Right hindlimb (tissue), 1 donor: ENCODE measurements at places on chromosomes 4 and X.
A peak's percentile ranks its signal among the peaks of the same experiment; 100 is the strongest.

DNA sequence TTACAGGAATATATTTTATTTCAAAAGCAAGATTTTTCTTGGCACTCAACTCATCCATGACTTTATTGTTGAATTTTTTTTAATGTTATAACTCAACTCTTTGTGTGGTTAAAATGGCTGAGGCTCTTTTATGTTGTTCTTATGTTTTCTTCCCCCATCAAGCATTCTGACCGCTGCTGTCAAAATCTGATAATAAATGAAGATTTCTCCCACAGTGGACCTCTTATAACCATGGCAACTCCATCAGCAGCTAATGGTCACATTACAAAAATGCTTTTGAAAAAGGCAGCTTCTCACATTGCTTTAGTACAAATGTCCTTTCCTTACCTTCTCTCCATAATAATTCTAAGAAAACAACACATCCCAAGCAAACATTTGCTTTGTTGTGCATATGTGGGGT is 96.0 kb upstream of the ATOH1 start:
- DNase-seq = no peak

DNA sequence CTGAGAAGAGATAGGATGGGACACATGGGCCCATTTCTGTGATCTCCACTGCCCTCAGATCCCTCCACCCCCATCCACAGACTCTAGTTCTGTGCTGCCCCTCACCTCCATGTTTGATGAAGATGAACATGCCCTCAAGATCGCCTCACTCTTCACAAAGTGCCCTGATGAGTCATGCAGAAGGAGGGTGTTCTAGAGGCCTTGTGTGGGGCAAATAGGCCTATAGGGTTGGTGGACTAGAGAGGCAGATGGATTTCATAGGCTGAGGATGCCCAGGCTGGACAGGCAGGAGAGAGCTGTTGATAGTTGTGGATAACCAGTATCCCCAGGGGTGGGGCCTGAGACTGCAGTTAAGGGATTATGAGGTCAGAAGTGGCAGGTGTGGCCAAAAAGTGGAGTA is at the start of gene CXorf65:
Gene CXorf65, minus strand, starts transcription at position 314 of the 400 bp plus-strand sequence. Its CDS starts 184 bp downstream, at position 130.
- no peak for DNase-seq

DNA sequence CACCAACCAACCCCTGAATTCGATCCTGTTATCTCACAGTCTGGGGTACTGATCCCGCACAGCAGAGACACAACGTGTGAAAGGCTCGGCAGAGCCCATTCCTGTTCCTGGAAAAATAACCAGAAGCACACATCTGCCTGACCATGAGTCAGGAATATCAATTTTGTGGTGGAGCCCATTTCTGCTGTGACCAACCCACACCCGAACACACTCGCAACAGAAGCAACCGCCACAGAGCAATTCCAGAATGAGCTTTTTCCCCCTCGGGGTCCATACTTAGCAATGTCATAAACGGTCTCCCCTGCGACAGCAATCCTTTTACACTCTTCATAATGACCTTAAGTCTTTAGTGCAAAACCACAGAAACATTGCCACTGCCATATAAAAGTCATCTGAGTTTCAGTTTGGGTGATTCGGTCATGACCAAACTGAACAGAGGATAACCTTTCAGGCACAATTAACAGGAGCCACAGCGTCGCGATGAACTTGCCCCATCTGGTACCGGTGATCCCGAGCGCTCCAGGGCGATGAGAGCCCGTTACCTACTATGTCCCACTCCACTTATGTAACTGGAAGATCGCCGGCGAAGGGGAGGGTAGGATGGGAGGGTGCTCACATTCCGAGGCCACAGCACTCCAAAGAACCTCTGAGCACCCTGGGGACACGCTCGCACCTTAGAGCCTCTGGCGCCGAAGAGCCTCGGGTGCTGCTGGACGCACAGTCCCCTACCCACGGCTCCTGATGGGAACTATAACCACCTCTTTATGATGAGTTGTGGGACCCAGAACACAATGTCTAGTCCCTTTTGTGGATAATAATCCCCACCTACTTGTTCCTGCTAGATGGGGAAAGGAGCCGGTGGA is 1.1 kb downstream of the MECP2 start:
- no peak for DNase-seq

- no peak for DNase-seq
Observed at GRCh38 chrX:102728646-102729045, 8.1 kb downstream of the GPRASP3 start.

GRCh38 chr4:112888622-112889021 is 160.8 kb upstream of the ANK2 start:
- DNase-seq = no peak

- no peak for DNase-seq
Observed at GRCh38 chr4:72843466-72843865, 226.1 kb downstream of the COX18 start.

GRCh38 chr4:56426273-56426672 is 9.1 kb downstream of the PPAT start:
- no peak for DNase-seq

DNA sequence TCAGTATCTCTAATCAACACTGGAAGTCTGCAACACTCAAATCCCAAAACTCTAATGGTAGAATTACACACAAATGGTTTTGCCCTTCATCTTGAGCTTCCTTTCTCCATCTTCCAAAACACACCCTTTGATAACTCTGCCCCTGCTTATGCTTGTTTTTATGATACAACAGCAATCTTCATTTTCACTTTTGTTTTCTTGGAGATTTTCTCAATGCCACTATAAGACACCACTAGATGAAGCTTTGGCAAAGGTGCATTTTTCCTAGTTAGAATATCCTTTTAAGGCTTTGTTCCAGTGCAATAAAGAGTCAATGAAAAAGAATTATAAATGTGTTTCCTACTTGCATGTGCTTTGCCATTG is 472.4 kb upstream of the NWD2 start:
- DNase-seq = no peak

DNA sequence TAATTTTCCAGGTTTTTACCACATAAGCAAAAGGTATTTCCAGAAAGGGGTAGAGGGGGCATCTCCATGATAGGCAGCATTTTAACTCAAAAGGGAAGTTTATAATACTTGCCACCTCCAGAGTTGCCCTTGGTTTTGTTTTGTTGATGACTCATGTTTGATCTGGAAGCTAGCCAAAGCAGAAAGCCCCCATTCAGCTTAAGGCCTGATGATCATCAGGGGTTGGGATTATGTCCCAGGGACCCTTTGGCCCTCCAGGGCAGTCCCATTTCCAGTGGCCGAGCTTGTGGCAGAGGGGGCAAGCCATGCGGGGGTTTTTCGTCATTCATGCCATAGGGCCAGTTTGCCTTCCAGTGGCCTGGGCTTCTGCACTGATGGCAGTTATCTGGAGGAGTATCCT is 143.0 kb upstream of the PLAC1 start:
- DNase-seq = no peak

GRCh38 chr4:65050786-65051185 is 619.5 kb downstream of the EPHA5 start:
- no peak for DNase-seq

DNA sequence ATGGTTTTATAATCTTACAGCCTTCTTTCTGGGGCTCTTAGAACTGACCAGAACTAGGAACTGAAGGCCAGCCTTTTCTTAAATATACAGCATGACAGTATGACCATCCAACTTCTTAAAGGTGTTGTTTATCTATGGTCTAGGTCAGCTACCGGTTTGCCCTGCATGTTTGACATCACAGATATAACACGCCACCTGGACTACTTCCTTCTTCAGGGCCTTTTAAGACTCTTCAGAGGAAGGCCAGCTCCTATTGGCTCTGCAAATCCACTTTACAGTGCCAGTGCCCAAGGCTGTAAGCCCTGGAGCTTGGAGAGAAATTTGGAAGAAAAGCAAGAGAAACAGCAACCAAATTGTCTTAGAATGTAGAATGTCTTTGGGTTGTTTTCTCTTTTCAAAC is 185.5 kb downstream of the MGST2 start:
- no peak for DNase-seq

GRCh38 chr4:76654791-76655190 is 219.8 kb downstream of the SHROOM3 start:
- DNase-seq = no peak

DNA sequence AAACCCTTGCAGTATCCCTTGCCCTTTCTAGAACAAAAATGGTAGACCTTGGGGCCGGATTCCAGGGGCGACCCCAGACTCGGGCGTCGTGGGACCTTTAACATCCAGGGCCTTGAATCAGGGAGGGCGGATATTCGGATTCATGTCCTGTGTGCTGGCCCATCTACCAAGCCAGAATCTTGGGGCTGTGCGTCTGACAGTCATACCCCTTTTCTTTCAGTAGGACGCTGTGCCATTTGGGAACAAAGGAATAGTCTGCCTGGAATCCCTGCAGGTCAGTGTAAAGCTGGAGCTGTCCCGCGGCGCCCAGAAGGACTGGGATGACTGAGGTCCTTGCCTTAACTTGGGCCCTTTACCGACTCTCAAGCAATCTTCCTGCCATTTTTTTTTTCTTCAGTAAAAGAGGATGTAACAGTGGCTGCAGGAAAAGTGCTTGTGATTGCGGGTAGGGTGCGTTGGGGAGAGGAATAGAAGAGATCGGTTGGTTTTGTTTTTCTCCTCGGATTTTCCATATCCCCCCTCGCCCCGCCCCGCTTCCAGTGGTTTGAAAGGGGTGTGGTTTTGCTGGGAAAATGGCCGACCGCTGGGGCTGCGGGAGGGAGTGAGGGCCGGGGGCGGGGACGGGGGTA is 518 bp downstream of the ARMCX1 start:
- peak; percentile 81 for DNase-seq

DNA sequence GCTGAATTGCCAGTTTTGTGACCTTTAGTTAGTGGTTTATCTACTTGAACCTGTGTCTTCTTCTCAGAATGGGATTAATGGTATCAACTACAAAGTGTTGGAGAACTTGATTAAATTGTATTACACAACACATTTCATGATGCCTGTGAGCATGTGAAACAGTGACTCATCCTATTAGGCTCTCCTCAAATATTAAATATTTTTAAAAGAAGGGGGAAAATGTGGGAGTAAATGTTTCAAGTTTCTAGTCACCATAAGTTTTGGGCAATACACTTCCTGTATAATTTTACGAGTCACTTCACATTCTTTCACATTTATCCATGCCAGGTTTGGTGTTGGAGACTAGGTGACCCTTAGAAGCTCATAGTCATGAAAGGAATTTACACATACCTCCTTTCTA is 147.0 kb downstream of the HS3ST1 start:
- no peak for DNase-seq

DNA sequence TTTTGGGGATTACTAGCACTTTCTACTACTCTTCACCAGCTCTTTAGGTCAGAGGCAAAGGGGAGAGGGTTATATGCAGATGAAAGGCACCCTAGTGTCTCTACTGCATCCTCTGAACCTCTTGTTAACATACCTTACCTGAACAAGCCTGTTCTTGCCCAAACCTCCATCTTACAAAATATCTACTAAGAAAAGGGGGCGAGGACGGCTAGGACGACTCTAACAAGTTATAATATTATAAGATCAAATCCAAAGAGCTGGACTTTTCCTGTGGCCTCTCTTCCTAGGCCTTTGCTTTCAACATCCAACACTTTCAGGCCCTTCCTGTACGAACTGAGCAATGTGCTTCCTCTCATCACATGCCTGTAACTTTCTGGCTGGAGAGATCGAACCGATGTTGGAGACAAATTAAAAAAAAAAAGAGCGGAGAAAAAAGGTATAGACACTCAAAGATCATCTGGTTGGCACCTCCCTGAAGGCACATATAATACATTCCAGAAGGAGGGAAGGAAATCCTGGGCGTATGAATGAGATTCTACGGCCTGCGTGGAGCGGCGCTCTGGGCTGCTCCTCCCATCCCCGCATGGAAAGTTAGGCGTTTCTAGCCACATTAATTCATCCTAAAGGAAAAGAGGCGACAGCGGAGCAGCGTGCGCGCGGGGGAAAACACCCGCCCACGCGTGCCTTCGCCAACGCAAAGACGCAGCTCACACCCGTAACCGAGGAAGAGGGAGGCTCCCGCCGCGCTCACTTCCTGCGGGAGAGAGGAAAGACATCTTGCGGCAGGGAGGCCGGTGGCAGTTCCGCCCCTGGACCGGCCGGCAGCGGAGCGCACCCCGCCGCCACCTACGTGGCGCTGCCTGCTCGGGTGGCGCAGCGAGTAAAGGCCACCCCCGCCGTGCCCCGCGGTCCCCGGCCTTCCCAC is 808 bp downstream of the PRDM5 start:
- peak; percentile 84 for DNase-seq

DNA sequence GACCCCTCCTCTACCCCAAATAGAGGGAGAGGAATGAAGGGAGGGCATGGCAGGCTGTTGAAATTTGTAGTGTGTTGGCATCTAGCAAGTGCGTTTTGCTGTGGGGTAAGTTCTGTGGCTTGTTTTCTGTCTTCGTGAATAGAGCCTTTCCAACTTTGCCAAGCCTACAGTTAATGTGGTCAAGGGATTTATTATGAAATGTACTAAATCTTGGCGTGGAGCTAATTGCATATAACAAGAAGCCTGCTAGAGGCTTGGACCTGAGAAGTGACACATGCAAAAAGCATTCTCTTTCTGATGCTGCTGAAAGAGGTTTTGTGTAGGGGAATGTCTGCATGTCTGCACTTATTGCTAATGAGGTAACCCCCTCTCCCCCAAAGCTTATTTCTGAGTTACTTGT is 132.2 kb downstream of the BMPR1B start:
- DNase-seq = no peak

DNA sequence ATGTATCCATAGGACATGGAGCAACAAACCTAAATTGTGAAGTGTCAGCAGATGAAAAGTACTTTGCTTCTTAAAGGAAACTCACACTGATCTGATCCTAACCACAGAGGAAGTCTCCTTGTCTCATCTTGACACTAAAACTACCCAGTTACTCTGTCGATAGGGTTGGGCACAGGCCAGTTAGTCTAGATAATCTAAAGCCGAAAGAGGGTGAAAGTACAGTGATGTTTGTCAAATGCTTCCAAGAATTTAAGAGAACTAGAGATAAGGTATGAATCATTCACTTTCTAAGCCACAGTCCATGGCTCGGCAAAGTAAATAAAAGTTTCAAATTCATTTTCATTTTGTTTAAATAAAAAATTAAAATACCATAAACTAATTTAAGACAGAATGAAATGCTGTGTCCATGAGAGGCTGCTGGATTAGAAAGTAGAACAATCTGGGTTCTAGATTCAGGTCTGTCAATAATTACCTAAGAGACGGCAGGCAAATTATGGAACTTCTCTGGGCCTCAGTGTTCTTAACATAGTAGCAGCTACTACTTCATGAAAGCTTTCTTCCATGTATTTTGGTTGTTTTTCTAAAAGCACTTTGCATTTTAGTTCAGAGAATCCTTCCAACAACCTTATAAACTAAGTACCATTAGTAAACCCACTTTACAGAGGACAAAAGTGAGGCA is 176.7 kb downstream of the LDB2 start:
- no peak for DNase-seq

DNA sequence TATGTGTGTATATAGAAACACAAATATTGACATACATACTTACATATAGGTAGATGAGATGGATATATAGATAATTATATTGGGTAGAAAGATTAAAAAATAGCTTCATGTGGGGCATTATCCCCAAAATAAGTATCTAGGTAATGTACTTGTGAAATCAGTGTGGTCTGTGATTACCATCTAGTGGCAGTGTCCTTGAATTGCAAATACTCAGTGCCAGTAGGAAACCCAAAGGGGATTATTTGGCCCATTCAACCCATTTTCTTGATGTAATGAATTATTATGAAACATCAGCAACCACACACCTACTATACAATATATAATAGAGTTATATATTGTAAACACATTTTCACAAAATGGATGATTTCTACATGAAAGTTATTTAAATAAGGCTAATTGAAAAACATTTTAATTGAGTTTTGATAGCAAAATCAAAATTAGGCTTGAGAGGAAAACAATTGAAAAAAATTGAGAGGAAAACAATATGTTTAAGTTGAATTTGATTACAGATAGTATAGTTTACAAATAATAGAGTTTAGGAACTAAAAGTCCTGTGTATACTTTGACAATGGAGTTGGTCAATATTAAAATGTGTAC is 389.4 kb downstream of the GALNTL6 start:
- no peak for DNase-seq

- DNase-seq = no peak
Observed at GRCh38 chr4:71691416-71692073, 92.3 kb downstream of the GC start.
